Right ventricle myocardium superior (tissue), 1 donor: ENCODE measurements at places on chromosomes 4 and X. TPM values are rescaled to one million over a fixed set of nuclear protein-coding genes. Genes with fewer than 3 reads are reported as not detected.

Gene HSPA4L
- total RNA-seq: 4.8 TPM

Gene CENPVL1
- not detected for total RNA-seq

Gene ODAPH
- not detected for total RNA-seq

Gene MAGEA11
- total RNA-seq: not detected

Gene CTAG1A
- total RNA-seq: not detected

Gene NR0B1
- not detected for total RNA-seq

GRCh38 chrX:11423362-11423818 is 130.2 kb downstream of the AMELX start:
- DNase-seq: peak; percentile 42

DNA sequence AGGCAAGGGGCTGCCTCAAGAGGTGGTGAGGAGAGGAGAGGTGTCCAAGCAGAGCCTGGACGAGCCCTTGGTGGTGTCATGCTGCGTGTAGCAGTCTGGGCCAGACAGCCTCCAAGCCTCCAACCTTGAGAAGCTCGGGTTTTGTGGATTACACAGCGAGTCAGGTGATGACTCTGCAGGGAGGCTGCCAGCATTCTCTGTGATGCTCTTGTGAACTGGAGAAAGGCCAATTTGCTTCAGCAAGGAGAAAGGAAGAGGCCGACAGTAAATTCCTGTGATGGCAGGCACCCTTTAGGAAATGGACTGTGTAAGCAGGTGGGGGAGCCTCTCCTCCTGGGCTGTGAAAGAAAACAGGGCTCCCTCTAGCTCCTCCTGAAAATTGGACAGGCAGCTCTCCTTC is 36.0 kb upstream of the CD99L2 start:
- no peak for DNase-seq

DNA sequence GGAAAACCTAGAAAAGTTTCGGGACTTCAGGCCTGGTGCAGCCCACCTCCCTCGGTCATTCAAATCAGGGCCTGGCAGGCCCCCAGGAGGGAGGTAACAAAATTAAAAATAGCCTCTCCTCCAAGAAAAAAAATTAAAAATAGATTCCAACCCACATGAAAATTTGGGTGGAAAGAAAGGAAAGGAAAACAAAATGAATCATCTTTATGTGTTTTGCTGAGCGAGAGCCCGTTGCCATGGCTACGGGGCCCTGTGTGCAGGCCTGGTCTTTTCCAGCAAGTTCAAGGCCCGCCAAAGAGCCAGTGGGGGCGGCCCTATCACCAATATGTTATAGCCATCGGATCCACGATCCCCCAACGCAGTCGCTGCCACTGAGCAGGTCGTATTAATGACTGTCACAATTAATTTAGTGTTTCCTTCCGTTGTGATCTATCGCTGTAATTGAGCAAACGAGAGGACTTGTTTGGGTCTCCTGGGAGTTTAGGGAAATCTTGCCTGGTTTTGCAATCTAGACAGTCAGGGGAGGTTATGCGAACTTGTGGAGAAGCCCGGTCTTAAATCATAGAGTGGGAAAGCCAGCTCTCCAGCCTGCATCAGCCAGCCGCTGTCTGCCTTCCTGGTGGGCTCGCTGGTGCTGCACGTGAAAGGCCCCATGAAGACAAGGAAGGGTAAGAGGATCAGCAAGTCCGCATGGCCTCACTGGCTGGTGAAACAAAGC is 452.4 kb downstream of the BCOR start:
- peak; percentile 76 for DNase-seq

DNA sequence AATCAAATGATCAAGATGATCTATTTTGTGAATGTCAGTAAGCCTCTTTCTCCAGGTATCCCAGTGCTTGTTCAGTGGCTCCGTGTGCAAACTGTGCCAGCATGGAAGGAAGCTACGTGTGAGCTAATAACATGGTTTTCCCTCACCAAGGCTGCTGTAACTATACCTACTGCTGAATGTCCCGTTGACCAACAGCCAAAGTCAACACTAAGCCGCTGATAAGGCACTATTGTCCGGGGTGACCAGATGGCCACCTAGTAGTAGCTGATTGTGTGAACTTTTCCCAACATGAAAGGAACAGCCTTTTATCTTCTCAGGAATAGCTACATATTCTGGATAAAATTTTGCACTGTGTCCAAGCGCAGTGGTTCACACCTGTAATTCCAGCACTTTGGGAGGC is 58.0 kb upstream of the ABCG2 start:
- DNase-seq: no peak

DNA sequence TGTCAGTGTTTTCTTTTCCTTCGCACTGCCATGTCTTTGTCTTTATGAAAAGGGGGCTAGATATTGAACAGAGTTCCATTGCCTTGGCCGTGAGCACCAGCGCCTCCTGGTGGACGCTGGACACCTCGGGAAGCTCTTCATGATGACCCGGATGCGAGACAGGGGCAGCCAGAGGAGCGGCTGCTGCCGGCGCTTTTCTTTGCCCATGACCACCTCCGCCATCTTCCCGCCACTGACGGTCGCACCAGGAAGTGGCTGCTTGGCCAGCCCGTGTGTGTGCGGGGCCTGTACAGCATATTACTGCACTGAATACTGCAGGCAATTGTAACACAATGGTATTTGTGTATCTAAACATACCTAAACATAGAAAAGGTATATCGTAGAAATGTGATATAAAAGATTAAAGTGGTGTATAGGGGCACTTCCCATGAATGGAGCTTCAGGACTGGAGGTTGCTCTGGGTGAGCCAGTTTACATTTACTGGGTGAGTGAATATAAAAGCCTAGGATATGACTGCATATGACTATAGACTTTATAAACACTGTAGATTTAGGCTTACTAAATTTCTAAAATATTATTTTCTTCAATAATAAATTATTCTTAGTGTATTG is 15.8 kb upstream of the GRIA2 start:
- peak; percentile 45 for DNase-seq

DNA sequence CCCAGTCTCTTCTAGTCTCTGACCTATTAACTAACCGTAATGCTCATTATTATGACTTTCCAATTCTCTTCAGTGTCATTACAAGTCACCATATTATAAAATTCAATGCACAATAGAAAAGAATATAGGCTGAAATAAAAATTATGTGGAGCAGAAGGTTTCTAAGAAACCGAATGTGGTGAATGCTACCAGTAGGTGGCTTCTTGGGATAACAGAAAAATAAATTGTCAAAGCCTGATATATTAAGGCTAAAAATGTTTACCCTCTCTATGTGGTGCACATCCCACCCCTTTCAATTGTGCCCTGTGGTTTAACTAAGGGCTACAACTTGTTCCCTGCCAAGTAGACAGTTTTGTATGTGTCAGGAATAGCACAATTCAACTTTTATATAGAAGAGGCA is 624.6 kb upstream of the TECRL start:
- DNase-seq: no peak

DNA sequence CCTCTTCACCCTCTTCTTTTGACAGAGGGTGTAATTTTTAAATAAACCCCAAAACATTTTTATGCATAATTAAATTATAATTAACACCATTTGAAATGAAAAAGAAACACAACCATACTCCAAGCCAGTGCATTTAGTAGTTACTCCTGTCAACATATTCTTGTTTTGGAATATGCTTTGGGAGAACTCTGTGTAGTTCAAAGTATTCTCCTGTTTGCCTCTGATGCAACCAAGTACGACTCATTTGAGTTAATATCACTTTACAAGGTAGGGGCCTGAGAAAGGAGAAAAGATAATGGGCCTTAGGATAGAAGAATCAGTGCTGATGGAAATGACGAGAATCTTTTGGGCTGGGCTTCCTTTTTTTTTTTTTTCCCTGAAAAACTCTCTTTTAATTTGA is 2.7 kb downstream of the PTPN13 start:
- DNase-seq: no peak

GRCh38 chrX:19745077-19745476 is 142.3 kb downstream of the SH3KBP1 start:
- DNase-seq: no peak

- no peak for DNase-seq
Measured at GRCh38 chr4:5034206-5034605, 14.9 kb upstream of the CYTL1 start.

- DNase-seq: no peak
Measured at GRCh38 chrX:72128881-72129280, 2.8 kb downstream of the RTL5 start.

DNA sequence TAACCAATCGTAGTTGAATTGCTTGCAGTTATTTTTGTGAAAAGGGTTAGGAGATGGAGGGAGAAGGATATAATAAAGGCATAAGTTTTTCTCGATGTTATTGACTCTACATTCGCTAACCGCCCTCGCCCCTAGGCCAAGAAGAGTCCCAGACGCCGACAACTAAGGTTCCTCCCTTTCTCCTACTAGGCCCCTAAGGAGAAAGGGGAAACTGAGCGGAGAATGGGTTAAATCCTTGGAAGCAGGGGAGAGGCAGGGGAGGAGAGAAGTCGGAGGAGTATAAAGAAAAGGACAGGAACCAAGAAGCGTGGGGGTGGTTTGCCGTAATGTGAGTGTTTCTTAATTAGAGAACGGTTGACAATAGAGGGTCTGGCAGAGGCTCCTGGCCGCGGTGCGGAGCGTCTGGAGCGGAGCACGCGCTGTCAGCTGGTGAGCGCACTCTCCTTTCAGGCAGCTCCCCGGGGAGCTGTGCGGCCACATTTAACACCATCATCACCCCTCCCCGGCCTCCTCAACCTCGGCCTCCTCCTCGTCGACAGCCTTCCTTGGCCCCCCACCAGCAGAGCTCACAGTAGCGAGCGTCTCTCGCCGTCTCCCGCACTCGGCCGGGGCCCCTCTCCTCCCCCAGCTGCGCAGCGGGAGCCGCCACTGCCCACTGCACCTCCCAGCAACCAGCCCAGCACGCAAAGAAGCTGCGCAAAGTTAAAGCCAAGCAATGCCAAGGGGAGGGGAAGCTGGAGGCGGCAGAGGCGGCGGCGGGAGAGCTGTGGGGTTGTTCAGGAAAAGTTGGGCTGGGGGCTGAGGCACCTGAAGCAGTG is 5.9 kb downstream of the ATOH1 start:
- no peak for DNase-seq
